ENCODE measurements at places on chromosomes 16 and 17.

- no peak for DNase-seq
These were observed 68.5 kb upstream of the AMZ2 start for GRCh38 chr17:68179236-68179925.

DNA sequence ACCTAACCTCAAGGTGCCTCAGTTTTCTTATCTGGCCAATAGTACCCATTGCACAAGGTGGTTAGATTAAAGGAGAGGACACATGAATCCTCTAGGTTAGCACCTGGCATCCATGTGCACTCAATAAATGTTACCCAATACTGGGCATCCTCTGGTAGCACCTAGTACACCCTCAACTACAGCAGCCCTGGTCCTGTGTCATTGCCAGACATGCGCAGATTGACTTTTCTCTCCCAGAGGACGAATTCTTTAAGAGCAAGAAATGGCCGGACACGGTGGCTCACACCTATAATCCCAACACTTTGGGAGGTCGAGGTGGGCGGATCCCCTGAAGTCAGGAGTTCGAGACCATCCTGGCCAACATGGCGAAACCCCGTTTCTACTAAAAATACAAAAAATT lies 7.3 kb downstream of the DUSP3 start:
- no peak for DNase-seq

DNA sequence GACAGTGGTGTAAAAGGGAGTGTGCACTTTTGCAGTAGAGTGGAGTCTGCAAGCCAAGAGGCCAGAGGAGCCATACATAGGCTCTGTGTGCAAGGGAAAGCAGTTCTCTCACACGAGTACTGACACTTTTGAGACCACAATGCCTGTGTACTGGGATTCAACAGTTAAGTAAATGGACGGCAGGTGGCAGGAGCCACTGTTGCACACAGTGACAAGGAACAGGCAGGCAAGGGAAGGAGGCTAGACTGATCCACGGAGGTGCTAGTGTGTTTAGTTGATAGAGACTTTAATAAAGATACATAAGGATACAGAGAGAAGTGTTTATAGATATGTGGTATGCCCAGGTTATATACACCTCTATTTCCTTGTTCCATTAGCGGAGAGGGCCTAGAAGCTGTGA lies 67.0 kb downstream of the MPRIP start:
- DNase-seq: no peak

GRCh38 chr17:60695960-60696359 lies 18.3 kb downstream of the BCAS3 start:
- no peak for DNase-seq

DNA sequence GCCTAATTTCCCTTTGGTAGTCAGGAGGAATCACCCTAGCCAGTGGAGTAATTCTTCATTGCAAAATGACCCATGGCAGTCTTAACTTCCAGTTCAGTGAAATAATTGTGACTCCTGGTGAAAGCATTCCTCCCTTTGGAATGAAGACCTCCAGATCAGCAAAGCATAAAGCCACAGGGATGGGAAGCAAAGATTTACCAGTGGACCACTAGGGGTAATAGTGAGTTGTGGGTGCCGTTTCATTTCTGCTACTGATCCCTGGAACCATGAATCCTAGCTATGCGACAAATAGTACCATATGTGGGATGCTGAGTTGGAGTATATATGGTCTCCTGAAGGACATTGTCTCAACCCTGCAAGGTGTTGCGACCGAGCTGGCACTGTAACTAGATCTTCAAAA lies 13.7 kb downstream of the DYNLL2 start:
- no peak for DNase-seq

GRCh38 chr16:15708096-15708495 lies 58.1 kb downstream of the NDE1 start:
- DNase-seq: no peak

DNA sequence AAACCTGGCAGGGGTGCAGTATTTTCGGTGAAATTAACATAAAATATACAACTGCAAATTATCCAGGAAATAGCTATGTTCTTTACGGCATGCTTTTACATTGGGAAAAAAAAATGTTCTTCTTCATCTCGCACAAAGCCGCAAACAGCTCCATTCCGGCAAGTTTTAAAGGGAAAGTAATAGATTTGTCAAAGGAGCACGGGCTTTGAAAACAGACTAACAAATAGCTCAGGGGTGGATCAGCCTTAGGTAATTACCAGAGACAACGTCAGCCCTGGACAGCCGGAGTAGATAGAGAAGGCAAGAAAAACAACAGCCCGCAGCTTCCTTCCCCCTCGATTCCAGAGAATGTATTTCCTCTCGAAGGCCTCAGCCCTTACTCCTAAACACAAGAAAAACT lies 222.5 kb downstream of the C16orf78 start:
- no peak for DNase-seq

DNA sequence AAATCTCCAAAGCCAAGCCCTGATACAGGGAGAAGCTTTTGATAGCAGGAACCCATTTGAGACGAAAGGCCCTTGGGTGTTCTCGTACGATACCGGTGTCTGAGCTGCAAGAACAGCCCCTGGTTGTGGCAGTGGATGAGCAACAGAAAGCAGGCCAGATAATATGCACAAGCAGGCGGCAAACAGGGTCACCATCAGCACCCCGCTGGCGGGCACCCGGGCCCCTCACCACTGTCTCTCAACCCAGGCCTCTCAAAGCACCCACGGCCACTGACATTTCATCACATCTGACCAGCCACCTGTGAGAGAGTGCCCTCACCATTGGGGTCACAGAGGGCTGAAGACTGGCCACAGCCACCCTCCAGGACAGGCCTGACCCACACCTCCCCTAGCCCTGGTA lies 230.4 kb downstream of the C16orf78 start:
- DNase-seq: no peak

DNA sequence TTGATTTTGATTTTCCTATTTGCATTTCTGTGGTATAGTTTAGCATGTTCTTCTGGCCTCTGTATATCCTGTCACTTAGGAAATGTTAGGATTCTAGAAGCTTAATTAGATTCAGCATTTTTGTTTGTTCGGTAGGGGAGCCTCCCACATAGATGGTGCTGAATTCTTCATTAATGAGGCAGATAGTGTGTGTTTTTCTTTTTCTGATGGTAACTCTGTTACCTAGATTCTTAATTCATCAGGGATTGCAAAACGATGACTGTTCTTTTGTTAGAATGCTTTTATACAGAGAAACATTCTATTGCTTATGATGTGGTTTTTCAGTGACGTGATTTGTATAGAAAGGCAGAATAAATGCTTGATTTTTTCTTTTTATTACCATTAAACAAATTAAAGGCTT lies 19.0 kb downstream of the BANP start:
- no peak for DNase-seq

- no peak for DNase-seq
These were observed 151.2 kb upstream of the TBX2 start for GRCh38 chr17:61248399-61248798.

GRCh38 chr17:2905696-2906501 lies 109.7 kb downstream of the RAP1GAP2 start:
- no peak for DNase-seq

DNA sequence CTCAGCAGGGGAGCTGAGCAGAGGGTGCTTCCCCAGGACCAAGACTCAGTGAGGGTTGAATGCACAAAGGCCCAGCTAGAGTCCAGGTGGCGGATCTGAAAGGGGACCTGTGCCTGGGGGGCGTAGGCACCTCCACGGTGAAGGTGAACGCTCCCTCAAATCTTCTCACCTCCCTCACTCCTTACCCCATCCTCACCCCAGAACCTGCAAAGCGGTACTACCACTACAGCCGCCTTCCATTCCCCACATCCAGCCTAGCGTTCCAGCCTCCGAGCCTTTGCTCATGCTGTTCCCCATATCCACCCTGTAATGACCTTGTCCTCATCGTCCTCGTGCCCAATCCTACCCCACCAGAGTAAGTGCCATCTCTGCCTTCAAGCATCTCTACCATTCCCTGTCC lies 30.6 kb downstream of the TRPV3 start:
- no peak for DNase-seq

DNA sequence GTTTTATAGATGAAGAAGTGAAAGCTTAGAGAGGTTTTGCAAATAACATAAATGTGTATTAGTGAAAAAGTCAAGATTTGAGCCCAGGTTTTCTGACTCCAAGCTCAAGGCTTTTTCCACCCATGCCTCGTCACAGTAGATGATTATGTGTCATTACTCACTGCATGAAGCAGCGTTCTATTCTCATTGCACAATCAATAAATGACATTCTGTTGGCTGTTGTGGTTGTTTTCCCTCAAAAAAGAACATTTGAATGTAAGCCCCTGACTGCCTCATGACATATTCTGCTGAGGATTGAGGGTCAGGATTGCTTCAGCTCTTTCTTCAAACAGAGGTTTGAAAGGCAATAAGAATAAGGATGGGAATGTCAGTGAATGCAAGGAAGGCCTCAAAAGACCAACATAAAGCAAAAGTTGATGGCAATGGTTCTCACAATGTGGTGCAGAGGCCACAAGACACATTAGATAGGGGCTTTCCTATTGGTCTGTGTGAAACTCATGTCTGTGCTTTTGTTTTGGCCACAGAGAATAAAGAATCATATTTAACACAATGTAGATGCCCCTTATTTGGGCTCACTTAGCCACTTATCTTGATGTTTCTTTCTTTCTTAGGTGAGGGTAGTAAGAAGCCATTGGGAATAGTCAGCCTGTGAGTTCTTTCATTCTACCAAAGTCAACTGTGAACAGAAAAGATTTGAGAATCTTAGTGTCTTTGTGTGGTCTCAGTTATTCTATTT lies 5.4 kb upstream of the MMD start:
- no peak for DNase-seq

- DNase-seq: no peak
These were observed 11.8 kb downstream of the MRM1 start for GRCh38 chr17:36613155-36613554.
